Kidney tubule cell (primary cell): ENCODE measurements at places on chromosomes 2 and 18.

- DNase-seq, result no peak
These were observed 123.7 kb upstream of the PPP1CB start for GRCh38 chr2:28627722-28628480.

DNA sequence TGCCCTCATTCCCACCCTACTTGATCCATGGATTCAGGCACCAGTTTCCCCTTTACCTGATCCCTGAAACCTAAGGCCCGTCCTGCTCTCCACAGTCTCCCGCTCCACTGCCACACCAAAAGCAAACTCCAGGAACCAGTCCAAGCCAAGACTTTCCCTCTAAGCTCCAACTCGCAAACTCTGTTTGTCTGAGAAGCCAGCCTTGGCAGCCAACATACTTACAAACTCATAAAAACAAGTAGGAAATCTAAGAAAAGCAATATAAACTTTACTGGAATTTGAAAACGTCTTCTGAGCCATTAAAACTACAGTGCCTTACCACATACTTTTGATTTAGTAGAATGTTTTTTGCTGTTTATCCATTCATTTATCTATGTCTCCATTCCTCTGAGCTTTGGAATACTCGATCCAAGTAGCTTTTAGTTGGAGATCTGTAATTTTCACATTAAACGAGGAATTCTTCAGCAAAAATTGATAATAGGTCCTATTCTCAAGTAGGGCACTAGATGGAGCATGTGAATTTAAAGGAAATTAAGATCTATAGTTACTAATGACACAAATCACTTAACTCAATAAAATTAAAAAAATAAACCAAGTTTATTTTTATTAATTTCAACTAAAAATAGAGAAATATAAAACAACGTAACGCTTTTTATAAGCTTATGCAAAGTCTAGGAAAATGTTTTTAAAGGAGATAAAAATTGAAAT is 199.7 kb downstream of the MYO3B start:
- no peak for DNase-seq

- DNase-seq, result peak; percentile 23
These were observed 777 bp upstream of the RAB17 start for GRCh38 chr2:237591141-237591881.

- no peak for DNase-seq
These were observed 131.0 kb downstream of the TCF4 start for GRCh38 chr18:55457028-55457427.

- no peak for DNase-seq
These were observed 8.4 kb downstream of the POMC start for GRCh38 chr2:25159949-25160348.

GRCh38 chr2:144490857-144491256 is 29.1 kb downstream of the ZEB2 start:
- DNase-seq, result no peak

GRCh38 chr2:80670763-80671162 is 366.2 kb upstream of the LRRTM1 start:
- DNase-seq, result no peak

DNA sequence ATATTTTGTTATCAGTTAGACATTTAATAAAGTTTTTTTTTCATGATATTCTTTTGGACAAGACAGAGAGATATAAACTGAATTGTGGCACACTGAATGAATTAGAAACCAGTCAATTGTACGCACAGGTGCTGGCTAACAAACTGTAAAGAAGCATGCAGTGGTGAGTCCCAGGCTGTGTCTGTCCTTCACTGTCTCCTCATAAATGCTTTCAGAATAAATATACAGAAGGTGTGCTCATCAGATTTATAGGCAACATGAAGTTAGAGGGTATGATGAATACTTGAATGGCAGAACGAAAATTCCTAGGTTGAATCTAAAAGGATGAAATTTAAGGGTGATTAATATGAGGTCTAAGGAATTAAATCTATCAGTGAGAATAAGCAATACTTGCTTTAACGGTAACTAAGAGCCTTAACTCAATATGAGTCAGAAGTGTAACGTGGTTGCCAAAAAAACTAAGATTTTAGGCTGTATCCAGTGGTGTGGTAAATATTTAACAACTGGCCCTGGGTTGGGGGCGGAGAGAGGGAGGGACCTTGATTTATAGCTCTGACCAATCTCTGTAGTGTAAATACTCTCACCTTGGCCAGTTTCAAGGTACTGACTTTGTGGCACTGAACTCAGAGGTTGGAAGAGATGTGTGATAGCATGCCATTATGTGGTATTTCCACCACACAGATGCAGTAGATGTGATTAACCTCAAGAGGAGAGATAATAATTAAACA is 41.9 kb upstream of the AAK1 start:
- DNase-seq, result peak; percentile 79
